ENCODE measurements at places on chromosomes 3 and 15.

- no peak for DNase-seq
These were observed 160.9 kb downstream of the IGF1R start for GRCh38 chr15:98809273-98809672.

- DNase-seq: no peak
These were observed 7.1 kb upstream of the FSIP1 start for GRCh38 chr15:39789736-39790135.

GRCh38 chr15:67085237-67085817, 19.9 kb downstream of the SMAD3 start:
- DNase-seq: peak; percentile 67

GRCh38 chr15:48721061-48721810, 75.7 kb upstream of the FBN1 start:
- no peak for DNase-seq

Measured in stimulated activated CD4-positive, alpha-beta T cell treated with anti-CD3 and anti-CD28 coated beads, Interleukin-2, amount 100 ng/mL, for 24 hours (primary cell).